ENCODE measurements at places on chromosomes 1 and 21.

DNA sequence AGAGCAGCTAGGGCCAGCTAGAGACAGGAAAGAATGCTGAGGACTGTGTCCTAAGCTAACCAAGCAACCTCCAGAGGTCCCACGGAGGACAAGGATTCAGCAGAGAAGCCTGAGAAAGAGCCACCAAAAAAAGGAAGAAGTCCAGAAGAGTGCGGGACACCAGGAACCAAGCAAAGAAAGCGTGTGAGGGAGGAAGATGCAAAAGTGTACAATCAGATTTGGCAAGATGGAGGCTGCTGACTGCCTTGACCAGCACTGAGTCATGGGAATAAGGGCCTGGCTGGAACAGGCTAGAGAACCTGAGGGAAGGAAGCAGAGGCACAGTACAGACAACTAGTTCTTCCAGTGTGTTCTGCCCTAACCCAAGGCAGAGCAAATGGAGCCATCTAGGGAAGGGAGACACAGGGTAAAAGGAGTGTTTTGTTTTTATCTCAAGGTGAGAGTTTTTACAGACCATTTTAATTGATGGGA lies 18.5 kb downstream of the TP53BP2 start:
- no peak for DNase-seq

DNA sequence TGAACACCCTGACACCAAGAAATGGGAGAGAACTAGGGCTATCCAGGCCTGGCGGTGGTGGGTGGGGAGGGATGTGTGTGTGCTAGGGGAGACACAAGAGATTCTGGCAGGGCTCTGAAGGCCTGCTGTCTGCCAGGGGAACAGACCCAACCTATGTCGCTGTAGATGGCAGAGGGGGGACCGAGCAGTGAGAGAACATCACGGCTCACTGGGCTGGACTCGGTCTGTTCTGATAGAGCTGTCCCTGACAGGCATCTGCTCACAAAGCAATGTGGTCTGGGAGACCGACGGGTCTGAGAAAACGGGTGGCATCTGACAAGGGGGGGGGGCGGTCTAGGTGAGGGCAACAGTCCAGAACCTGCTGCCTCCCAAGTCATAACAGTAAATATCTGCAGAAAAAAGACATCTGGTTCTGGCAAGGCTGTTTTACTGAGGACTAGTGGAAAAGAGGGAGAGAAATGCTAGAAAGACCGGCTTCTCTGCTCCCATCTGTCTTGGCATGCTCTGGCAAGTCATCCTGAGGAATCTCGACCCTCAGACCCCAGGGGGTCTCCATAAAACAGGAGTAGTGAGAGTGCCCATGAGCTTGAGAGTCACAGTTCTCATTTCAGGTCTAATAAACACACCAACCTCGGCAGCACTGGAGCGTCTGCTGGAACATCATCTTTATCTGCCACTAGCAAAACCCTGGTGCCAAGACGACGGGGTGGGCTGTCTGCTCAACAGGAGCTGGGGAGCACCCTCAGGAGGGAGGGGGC lies 36.5 kb downstream of the SLC66A1 start:
- DNase-seq = no peak

DNA sequence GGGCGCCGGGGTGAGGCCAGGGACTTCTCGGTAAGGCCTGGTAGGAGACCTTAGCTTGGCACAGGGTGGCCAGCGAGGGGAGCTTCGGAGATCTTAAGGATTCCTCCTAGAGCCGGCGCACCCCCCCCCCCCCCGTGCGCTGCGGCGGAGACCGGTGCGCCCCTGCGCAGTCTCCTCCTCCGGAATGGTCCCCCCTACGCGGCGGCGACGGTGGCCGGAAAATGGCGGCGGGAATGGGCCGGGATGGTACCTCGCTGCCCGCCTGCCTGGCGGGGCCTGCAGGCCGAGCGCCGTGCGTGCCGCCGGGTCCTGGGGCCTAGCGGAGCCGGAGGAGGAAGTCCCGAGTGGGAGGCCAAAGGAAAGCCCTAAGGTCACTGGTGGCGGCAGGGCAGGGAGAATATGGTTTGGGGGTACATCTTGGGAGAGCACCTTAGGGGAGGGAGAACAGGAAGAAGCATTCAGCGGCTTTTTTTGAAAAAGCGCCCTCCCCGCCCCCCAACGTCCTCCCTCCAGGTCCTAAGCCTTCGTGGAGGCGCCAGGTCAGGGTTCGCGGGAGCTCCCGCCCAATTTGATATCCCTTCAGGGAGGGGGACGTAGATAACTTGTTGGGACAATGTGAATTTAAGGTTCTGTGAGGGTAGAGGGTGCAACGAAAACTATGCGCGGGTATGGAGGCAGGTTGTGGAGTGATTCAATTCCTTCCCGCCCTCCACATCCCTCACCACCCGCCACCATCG lies 429 bp downstream of the SRRM1 start:
- no peak for DNase-seq

- DNase-seq = no peak
Measured at GRCh38 chr1:201268604-201269151, 14.6 kb upstream of the PKP1 start.

DNA sequence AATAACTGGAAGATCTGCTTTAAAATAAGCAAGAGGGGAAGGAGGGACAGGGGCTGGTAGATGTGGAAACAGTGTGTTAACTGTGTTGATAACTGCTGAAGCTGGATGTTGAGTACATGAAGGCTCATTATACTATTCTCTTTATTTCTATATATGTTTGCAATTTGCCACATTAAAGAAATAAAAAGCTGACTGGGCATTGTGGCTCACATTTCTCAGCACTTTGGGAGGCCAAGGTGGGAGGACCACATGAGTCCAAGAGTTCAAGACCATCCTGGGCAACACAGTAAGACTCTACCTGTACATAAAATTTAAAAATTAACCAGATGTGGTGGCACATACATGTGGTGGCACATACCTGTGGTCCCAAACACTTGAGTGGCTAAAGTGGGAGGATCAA lies 6.7 kb downstream of the ASH1L start:
- no peak for DNase-seq

Data from activated T-helper 1 cell treated with anti-CD3 and anti-CD28 coated beads, Interleukin-2, amount 50 U/mL, for 16 hours (primary cell).